ENCODE measurements at places on chromosomes 3 and 15.

DNA sequence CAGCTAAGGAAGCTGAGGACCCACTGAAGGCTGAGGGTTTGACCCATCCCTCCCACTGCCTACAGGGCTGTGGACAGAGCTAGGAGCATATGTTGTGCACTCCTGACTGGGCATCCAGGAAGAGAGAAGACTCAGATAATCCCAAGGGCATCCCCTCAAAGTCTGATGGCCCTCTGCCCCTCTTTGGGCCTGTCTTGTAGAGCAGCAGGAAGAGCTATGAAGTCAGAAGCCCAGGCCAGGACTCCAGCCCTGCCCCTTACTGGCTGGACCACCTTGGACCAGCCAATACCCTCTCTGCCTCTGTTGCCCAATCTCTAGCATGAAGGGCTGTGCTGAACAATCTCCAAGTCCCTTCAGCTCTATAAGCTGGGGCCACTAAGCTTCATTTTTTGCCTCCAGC lies 210.8 kb downstream of the RPLP1 start:
- DNase-seq = no peak

DNA sequence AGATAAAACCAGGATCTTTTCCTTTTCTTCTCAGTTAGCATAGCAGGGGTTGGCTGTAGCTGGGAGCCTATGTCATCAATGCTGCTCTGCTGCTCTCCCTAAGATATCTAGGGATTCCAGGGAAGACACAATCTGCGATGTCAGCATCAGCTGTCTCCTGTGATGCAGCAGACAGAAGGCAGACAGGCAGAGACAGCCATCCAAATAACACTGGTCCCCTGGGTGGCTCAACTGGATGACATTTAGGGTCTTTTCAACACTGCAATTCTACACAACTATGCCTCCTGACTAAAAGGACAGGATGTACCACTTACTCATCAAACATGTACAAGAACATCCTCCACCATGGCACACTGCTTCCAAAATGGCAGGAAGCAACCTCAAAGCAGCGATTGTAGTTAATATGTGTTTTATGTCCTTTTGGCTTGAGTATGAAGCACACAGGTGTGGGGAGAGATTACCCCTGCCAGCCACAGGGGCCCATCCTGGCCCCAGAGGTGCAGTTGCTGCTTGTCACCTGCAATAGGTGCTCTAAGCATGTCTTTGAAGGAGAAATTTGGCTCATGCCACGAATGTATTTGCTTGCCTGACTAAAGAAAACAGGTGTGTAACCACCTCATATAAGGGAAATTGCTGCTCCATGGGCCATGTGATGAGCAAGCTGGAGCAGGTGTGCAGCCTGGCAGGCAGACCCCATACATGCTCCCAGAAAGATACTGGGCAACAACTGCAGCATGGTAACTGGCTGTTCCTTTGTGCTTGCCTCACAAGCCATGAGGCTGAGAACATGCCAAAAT lies 357.8 kb downstream of the VPS13C start:
- DNase-seq = no peak

DNA sequence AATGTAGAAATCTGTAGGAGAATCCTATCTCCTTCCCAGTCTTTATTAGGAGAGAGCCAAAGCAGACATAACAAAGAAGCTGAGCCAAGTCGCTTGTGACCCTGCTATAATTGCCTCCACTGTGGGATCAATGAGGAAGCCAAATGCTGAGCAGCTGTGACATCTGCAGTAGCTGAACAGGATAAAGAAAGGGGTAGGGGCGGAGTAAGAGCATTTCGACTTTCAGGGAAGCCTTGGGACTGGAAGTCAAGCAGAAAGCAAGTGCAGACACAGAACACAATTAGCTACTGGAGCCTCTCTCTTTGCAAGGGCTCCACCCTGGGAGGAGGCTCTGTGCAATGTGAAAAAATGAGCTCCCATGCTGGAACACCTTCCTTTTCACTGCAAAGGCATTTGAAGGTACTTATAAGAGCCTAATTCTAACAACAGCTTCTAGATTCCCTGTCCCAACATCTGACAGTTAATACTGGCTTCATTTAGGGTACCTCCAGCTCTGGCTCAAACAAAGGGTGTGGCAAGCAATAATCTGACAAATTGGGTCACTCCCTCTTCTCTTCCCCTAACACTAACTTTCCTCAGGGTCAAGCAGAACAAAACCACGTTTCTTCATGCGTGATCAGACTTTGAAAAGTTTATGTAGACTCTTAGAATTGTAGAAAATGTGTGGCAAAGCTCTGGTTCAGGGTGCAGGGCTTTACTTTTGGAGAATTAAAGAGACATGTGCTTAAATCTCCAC lies 166.4 kb downstream of the CADPS start:
- no peak for DNase-seq

- no peak for DNase-seq
These were observed 13.0 kb downstream of the CPA3 start for GRCh38 chr3:148878095-148878494.

GRCh38 chr15:101733545-101733944 lies 9.3 kb upstream of the TARS3 start:
- no peak for DNase-seq

GRCh38 chr3:14532691-14533456 lies 7.3 kb downstream of the GRIP2 start:
- no peak for DNase-seq

DNA sequence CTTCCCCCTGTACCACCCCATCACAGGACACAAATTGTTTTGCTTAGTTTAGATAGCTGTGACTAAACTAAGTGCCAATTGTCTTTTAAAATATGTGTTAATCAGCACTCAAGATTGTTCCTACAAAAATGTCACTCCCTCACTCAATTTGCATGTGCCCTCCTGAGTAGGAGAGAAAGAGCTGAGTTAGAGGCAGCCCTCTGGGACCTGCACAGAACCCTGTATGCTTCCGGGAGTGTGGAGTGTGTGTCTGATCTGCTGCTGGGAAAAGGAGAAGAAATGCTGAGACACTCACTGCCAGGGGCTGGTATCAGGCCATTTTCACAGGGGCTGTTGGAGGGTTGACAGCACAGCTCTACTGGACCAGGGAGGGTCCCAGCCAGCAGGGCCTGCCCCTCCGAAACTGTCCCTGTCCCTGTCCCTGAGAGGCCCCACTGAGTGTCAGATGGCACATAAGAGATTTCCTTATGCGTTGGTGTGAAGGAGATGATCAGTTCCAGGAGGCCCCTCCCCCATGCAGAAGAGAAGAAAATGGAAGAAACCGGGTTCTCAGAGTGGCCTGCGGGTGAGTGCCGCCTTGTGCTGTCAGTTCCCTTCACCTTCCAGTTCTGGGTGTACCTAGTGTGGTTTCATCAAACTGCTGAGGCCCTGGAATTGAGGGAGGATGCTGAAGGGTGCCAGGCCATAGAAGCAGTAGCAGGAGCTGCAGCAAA lies 3.9 kb upstream of the B3GNT5 start:
- no peak for DNase-seq

GRCh38 chr3:70531063-70531657 lies 218.7 kb upstream of the MDFIC2 start:
- DNase-seq = no peak

DNA sequence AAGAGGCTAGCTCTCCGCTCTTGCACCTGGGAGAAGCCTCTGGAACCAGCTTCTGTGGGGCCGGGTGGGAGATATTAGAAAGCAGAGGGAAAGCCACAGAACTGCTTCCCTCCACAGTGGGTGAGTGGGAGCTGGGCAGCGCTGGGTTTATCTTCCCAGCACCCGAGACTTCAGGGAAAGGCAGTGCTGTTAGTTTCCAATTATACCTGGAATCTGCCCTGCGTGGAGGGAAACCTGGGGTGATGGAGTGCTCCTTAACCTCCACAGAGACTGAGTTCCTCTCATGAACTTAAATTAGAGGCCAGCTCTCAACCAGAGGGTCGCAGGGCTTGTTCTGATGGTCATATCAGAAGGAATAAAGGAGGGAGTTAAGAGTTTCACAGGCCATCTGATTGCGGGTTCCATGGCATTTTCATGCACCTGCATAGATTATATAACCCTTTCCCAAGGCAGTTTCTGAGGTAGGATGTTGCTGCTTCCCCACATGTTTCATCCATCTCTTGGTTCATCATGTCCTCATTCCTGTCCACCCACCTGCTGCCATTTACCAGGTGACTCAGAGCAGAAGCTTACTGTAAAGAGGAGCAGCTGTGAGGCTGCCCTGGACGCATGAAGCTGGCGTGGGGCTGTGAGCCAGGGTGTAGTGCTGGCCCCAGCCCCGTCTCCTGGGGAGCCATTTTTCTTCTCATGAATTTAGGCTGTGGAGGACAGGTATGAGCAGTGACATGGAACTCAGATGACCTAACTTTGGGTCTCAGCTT lies 42.5 kb downstream of the CA12 start:
- no peak for DNase-seq

DNA sequence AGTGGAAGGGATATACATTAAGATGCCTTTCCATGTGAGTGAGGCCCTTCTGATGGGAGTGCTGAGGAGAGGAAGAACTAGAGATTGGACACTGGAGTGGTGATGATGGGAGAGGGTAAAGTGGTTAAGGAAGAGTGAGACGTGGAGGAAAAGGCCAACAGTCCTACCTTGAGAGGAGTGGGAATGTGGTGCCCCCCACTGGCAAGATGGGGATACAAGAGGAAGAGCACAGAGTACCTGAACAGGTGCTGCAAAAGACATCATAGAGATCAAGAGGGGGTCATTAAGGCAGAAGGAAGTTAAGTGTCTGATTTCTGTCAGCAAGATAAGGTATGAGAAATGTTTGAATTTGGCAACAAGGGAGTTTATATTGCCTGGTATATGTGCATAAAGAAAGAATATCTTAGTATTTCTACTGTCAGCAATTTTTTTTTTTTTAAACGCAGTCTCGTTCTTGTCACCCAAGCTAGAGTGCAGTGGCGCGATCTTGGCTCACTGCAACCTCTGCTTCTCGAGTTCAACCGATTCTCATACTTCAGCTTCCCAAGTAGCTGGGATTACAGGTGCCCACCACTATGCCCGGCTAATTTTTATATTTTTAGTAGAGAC lies 34.0 kb downstream of the ARIH2 start:
- no peak for DNase-seq

DNA sequence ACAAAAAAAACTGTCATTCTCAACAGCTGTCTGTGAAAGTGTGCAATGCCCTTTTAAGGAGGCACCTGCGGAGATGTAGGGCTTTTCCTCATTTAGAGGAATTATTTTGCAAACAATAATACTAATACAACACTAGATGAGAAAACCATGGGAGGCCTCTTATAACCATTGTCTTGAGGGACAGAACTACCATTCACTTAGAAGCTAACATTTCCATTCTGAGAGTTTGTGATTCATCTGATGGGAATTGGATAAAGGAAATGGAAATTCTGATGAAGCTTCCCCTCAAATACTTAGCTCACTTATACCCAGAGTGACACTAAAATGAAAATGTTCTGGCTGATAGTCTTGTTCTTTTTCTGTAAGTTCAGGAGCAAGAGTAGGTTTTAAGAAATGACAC lies 147.7 kb downstream of the CADPS start:
- DNase-seq = no peak

DNA sequence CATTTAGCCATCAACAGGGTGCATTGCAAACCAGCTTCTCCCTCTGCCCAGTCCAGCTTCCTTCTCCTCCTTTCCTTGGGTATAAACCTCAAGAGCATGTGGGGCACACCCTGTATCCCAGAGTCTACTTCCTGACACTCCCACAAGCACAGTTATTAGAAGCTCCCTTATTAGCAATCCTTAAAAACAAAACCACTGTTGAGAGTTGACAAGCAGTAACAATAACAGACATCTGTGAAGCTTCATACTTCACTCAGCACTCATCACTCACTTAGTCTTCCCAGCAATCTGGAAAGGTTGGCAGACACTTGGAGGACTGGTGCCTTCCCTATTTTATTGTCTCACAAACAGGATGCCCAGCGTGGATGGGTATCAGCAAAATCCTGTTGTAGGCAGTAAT lies 155.5 kb upstream of the PROK2 start:
- no peak for DNase-seq

GRCh38 chr15:36878684-36879262 lies 221.6 kb downstream of the MEIS2 start:
- no peak for DNase-seq

DNA sequence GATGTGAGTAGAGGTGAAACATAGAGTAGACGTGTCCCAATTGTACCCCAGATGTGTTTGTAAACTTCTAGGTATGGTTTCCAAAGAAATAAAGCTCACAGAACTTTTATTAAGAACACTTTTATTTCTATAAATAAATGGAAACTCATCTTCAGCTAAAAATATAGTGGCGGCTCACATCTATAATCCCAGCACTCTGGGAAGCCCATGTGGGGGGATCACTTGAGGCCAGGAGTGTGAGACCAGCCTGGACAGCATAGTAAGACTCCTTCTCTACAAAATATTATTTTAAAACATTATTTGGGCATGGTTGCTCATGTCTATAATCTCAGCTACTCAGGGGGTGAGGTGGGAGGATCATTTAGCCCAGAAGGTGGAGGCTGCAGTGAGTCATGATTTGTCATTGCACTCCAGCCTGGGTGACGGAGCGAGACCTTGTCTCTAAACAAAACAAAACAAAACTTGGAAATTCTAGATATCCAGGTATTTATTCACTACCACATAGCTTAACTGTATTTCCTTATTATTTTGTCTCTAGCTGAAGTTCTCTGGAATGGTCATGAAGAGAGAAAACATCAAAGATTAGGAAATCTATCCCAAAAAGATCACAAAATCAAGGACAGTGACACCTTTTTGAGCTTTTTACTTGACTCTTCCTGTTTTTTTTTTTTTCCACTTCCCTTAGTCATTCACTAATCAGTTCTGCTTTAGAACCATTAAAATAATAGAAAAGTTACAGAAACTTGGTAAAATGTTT lies 258.1 kb downstream of the TIGIT start:
- no peak for DNase-seq

DNA sequence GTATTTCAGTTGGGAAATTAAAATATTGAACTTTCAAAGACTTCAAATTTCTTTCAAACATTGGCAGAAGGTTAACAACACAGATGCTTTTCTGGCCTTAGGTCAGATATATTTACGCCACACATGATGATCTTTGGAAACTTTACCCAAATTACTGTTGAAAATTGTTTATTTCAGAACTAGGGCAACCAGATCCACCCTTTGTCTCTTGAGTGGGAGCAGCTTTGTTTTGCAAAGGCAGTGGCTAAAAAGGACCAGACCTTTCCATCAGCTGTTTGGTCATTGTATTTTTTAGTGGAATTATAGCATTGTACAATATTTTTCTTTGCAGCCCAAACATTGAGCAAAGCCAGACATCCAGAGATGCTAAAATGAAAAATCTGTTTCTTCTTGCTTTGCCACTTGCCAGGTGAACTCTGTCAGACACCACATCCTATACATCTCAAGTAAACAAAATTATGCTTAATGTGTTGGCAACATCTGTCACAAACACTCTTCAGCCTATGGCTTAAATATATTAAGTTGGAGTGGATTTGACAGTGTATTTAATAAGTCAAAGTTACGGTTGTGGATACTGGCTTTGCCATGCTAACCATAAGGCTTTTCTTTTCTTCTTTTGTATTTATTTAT lies 651.9 kb downstream of the RBMS3 start:
- DNase-seq = no peak

- no peak for DNase-seq
These were observed 469 bp downstream of the MAP6D1 start for GRCh38 chr3:183824761-183825455.

All from stimulated activated CD4-positive, alpha-beta T cell treated with anti-CD3 and anti-CD28 coated beads, Interleukin-12 subunit alpha, Interleukin-12 subunit beta, amount 100 ng/mL, for 24 hours (primary cell).